Esophagus muscularis mucosa (tissue), 4 donors: ENCODE measurements at places on chromosomes 11 and 22. TPM values are rescaled to one million over a fixed set of nuclear protein-coding genes. Genes with fewer than 3 reads are reported as not detected.

USH1C gene
- not detected for total RNA-seq

TMEM45B gene
- total RNA-seq = 0.11 TPM

C11orf91 gene
- not detected for total RNA-seq

GRCh38 chr11:88435415-88435814, 97.9 kb upstream of the CTSC start:
- DNase-seq = no peak

DNA sequence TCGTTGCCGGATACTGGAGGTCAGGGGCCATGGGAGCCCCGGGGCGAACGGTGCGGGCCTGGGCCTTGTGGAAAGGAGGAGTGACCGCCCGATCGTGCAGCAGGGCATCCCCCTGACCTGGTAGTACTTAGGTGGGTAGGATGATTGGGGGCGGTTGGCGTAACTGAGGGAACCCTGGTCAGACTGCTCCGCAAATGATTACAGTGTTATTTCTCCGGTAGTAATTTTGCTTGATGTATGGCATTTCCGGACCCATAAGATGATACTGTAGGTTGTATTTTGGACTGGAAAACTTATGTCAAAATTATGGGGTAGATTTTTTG, 762 bp downstream of the MTMR3 start:
- no peak for DNase-seq

- no peak for DNase-seq
These were observed 23.9 kb downstream of the STIM1 start for GRCh38 chr11:3879216-3879966.

GRCh38 chr22:41288245-41288946, 2.4 kb upstream of the RANGAP1 start:
- DNase-seq = no peak

GRCh38 chr11:44611088-44611487, 45.6 kb downstream of the CD82 start:
- no peak for DNase-seq

DNA sequence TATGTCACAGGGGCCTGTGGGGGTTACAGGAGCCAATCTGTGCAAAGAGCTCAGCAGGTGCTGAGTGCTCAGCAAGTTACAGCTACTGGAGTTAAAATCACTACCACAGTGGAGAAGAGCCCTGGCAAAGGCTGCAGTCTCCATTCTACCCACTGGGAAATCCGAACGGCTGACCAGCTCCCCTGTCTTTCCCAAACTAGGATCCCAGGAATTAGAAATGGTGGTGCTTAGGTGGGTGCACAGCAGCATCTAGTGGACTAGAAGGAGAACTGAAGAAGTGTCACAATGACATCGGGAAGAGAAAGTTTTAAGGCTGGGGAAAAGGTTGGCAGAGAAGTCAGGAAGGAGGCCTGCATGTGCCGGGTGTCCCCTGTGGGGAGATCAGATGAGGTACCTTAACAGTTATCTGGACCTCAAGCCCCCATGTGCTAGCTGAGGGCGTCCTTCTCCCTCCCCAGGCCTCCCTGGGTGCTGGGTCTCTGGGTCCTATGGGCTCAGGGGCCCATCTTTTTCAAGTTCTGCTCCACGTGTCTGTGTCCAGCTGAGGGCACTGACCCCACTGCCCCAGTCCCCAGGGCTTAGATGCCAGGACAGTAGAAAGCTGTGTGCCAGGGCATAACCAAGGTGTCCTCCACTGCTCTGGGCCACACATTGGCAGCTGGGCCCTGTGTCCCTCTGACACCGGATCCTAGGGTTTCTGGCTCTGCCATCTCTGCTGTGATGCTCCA, 1.9 kb downstream of the PIWIL3 start:
- DNase-seq = no peak

GRCh38 chr11:128260398-128260797, 327.0 kb downstream of the ETS1 start:
- DNase-seq = no peak

GRCh38 chr11:130979386-130979972, 63.2 kb upstream of the SNX19 start:
- DNase-seq = no peak

DNA sequence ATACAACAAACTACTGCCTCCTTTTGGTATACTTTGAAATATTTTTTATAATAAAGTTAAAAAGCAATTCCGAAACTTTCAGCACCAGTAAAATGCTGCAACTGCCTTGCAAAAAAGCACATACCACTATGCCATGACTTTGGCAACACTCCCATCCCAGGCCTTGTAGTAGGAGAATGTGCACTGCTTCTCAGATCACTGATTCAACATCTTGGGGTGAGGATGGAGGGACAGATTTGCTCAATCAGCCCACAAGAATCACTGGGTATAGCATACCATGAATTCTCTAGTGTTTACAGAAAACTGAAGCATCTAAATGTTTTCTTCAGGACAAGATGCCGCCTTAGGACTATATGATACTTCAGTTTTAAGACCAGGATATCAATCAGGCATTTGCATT, 14.9 kb downstream of the EIF4ENIF1 start:
- DNase-seq = no peak

GRCh38 chr22:45228401-45228754, 12.3 kb downstream of the KIAA0930 start:
- no peak for DNase-seq
